Stimulated activated CD4-positive, alpha-beta T cell treated with anti-CD3 and anti-CD28 coated beads, Interleukin-1b, Interleukin-23, amount 100 ng/mL, for 24 hours (primary cell): ENCODE measurements at places on chromosomes 3 and 15.

- no peak for DNase-seq
These were observed 3.2 kb downstream of the HIGD1A start for GRCh38 chr3:42801048-42801620.

DNA sequence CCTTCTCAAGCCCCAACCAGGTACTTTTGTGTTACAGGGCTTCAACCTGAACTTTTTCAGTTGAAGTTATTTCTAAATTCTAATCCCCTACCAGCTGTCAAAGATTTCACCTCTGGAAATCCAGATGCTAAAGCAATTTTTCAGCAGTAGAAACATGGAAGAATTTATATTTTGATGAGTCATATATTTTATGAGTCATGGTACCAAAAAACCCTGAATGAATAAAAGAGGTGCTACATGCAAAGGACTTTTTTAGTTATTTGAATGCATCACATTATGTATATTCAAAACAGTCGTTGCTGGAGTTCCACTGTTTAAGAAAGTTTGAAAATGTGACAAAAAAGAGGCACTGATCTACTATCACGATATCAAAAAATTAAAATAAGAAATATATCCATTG lies 96.0 kb upstream of the ZNF385D start:
- DNase-seq, result no peak

DNA sequence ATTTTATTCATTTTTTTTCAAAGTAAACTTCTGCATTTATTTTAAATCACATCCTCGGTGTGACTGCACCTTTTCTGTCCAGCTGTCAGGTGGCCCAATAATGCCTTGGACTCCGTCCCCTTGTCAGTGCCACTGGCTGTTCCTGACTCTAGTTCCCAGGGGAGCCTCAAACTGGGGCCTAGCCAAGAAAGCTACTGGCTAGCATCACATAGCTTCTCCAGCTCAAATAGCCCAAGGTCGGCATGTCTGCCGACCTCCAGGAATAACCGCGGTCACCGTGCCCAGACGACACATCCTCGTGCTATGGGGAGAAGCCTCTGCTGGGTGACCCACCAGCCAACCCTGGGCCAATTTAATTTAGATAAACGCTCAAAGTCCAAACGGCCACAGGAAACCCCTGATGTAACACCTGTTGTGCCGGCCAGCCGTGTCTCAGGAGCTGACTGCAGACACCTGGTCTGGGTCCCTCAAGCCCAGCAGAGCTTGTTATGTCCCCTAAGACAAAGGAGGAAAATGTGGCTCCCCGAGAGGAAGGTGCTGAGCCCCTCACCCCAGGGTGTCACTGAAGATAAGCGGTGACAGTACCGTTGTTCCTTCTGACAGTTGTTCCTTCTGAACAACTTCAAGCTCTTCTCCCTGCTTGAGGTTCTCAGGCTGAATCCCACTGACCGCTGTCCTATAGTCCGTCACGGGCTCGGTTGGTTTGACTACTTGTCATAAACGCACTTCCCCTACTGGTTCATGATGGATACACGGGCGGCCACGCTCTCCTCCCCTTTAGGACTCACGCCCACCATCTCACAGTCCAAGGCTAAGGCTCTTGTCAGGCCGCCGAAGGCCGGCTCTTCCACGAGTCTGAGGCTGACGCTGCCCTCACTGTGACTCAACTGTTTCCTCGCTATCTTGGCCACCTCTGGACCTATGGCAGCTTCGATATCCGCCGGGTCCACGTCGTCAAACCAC lies 126.2 kb downstream of the KLF13 start:
- DNase-seq, result no peak

GRCh38 chr3:58358092-58358491 lies 25.4 kb downstream of the PXK start:
- no peak for DNase-seq

DNA sequence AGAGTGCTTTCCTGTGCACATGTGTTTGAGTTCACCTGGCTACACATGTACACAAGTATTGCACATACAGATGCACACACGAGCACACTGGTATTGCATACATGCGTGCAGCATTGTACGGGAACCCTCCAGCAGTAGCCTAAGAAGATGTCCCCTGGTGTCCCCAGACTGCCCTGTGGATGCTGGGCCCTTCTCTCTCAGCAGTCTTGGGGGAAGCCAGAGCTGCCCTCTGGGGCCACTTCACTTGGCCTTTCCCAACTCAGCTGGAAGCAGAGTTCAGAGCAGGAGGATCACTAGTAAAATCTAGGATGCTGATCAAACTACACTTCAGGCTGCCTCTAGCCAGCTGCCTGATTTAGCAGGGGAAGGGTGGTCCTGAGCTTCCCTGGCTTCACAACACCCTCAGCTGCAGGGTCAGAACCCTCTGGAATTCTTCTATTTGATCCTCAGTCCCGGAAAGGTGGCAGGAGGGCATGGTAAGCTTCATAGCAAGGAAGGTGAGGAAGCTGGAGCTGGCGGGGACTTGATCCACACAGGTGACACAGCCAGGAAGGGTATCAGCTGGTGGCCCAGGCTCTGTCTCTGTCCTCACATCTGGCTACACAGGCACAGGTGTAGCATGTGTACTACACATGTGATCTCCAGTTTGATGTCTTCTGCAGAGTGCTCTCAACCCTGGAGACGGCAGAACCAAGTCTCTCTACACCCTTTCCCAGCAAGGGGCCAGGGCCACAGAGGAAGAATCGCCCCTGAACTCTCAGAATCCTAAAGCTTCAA lies 36.5 kb downstream of the KLF15 start:
- DNase-seq, result no peak

GRCh38 chr3:46737329-46737731 lies 19.7 kb upstream of the PRSS50 start:
- no peak for DNase-seq

GRCh38 chr15:100900795-100901169 lies 18.4 kb upstream of the LRRK1 start:
- no peak for DNase-seq

- no peak for DNase-seq
These were observed 27.6 kb downstream of the CHST14 start for GRCh38 chr15:40498418-40498817.

DNA sequence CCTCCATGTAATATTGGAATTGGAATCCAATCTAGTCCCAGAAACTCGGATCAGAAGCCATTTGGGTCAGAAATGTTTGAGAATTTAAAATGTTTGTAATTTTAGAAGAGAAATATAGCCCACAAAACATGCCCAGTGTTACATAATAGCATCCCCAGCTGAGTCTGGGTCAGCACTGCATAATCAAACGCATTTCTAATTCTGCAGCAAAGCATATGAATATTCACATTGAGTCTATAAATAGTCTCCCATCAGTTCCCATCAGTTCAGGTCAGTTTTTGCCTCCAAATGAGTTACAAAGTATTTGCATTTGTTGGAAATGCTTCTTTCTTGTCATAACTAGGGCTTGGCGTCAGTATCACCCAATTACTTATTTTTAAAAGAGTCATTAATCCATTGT lies 383.1 kb downstream of the IL5RA start:
- no peak for DNase-seq

DNA sequence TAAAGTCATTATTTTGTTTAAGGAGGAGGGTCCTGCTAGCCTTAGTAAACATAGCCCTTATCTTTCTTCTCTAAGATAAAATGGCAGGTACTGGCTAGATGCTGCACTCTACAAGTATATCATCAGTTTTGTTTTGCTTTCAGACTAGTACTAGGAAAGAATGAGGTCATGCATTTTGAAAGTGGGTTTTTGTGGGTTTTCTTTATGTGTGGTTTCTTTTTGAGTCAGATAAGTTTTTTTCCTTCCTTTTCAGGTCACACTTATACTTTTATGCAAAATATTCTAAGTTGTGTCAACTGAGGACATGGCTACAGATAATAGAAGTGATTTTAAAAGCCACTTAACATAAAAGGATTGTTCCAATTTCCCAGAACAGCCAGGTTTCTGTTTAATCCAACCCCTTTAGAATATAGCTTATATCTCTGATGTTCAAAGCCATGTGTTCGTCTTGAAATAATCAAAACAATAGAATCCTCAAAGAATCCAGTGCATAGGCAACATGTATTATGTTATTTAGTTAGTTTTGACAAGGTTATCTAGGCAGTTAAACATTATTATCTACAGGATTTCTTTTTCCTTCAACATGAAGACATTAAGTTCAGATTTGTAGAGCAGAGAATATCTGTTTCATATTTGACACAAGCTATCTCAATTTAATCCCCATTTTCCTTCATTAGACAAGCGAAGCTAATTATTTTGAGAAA lies 406.2 kb downstream of the RBMS3 start:
- no peak for DNase-seq

GRCh38 chr15:57548351-57548750 lies 43.4 kb upstream of the MYZAP start:
- no peak for DNase-seq

GRCh38 chr3:107184375-107184774 lies 192.9 kb upstream of the CCDC54 start:
- no peak for DNase-seq

- DNase-seq, result no peak
These were observed at the start of gene GPR15 for GRCh38 chr3:98531622-98532274. Gene GPR15 (plus strand): TSS chr3:98531978. CDS start chr3:98532034, 56 bp downstream.

DNA sequence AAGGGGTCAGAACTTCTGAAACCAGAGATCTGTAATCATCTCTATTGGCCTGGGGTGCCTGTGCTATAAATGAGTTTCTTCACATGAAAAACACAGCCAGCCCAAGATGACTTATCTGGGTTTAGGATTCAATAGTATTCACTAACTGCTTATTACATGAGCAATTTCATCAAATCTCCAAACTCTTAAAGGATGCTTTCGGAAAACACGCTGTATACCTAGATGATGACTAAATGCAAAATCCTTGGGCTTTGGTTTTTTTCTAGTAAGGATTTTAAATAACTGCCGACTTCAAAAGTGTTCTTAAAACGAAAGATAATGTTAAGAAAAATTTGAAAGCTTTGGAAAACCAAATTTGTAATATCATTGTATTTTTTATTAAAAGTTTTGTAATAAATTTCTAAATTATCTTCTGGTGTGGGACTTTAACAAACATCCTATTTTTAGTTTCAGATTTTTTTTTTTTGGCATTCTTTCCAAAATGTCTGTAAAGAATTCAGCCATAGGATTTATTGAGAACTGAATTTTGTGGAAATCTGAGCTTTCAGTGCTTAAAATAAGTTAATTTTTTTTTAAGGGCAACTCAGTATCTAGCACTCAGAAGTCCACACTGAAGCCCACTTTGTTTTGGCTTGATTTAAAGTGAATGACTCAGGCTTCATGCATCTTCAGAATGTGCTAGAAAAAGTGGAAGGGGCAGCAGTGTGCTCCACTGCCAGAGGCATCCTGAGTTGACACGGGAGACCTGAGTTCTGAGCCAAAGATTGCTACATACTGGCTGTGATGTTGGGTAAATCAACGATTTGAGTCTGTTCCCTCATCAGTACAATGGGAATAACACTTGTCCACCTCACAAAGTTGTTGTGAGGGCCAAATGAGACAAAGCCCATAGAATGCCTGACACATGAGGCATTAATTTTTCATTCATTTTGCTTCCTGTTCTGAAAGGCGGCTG lies 18.7 kb downstream of the TMEM43 start:
- no peak for DNase-seq

DNA sequence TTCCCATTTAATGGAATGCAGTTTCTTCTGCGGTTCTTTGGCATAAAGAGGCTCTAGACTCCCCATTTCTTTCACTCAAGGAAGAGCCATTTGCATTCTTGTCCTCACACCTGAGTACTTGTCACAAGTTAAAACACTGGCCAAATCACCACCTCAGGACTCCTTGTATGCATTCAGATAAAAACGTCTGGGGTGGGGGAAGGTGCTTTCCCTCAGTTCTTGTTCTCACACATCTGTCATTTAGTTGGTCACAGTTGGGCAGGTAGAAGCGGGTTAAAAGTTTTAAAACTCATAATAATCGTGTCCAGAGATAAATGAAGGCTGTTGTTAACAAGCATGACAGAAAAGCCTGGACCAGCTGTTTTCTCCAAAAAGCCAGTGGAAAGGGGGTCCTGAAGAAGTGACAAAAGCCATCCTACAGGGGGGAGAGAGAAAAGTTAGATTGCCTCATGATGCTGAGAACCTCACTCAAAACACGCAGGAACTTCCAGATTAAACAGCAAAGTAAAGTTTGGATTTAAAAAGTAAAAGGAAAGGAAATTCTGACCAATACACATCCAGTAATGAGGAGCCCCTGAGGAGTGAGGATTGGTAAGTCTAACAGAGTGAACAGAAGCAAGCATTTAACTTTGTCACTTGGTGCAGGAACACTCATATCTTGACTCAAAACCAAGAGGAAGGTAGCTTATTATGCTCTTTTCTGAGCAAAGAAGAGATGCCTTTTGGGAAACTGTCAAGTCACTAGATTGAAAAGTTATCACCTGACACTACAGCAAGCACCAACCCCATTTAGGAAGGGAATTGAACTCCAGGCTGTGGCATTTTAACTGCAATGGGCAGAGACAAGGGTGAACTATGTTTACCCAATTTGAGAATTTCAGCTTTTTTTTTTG lies 2.8 kb downstream of the BCL2L10 start:
- DNase-seq, result no peak

- no peak for DNase-seq
These were observed 9.1 kb downstream of the HDGFL3 start for GRCh38 chr15:83198476-83198875.

GRCh38 chr3:186298876-186299275 lies 63.2 kb downstream of the DGKG start:
- no peak for DNase-seq

GRCh38 chr3:102132370-102132769 lies 283.1 kb downstream of the NFKBIZ start:
- no peak for DNase-seq

GRCh38 chr3:104411757-104412156 lies 955.0 kb upstream of the ALCAM start:
- DNase-seq, result no peak

DNA sequence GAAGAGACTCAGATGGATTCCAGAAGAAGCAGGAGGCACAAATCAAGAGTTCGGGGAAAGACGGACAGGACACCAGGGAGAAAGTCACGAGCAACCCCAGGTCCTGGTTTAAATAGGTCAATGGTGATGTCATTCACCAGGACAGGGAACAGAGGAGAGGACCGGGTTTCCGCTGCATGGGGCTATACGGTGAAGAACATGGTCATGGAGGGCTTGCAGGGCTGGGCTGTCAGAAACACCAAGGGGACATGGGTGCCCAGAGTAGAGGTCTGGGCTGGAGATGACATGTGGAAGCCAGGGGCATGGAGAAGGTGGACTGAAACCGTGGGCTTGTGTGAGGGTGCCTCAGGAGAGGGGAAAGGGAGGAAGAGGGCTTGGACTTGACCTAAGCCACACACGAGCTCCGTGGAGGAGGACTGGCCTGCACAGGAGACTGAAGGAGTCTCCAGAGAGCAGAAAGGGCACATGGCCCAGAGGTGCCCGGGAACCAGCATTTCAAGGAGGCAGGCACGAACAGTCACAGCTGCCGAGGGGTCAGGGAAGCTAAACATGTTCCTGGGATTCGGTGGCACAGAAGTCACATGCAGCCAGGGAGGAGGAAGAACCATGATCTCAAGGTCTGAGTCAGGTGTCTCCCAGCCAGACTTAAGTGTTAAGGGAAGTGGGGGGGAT lies 54.2 kb upstream of the RPL32 start:
- DNase-seq, result no peak
